ENCODE measurements at places on chromosomes 3 and 15.
A peak's percentile ranks its signal among the peaks of the same experiment; 100 is the strongest.

GRCh38 chr3:78368636-78369345 lies 1328.9 kb downstream of the ROBO2 start:
- DNase-seq = no peak

- DNase-seq = no peak
These were observed 45.4 kb downstream of the LIPC start for GRCh38 chr15:58477170-58477569.

DNA sequence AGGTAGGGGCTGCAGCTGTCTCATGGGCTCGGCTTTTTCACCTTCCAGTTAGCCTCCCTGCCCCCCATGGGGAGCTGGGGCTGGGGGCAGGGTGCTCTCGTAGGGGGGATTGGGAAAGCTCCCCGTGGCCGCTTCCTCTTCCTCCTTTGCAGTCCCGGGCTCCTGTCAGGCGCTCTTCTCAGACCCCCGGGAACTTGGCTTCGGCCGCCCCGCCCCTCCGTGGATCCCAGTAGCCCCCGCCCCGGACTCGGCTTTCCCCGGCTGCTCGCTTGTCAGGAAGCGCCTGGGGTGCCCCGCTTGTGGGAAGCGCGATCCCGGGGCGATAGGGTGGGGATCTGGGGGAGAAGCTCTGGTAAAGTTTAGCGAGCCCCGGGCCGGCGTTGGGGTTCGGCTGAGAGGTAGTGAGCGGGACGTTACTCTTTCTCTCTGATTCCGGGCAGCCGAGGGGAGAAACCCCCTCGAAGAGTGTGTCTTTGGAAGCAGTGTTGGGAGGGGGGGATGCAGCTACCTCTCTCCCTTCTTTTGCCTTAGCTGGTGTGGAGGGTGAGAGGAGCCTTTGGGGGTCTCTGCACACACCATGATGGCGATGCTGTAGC lies 611 bp downstream of the PIAS1 start:
- DNase-seq = peak; percentile 81

DNA sequence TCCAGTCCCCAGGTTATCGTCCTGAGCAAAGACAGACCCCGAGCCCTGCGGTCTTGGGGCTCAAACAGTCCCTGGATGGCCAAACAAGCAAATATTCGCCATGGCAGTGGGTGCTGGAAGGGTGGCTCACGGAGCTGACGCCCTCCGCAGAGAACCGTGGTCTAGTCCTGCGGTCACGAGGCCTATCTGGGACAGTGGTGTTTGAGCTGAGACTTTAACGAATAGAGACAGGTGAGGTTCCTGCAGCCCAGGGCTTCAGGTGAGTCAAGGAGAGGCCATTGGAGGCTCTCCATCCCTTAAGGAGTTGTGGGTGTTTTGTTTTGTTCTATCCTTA lies 399 bp upstream of the SUCLG2 start:
- DNase-seq = no peak

DNA sequence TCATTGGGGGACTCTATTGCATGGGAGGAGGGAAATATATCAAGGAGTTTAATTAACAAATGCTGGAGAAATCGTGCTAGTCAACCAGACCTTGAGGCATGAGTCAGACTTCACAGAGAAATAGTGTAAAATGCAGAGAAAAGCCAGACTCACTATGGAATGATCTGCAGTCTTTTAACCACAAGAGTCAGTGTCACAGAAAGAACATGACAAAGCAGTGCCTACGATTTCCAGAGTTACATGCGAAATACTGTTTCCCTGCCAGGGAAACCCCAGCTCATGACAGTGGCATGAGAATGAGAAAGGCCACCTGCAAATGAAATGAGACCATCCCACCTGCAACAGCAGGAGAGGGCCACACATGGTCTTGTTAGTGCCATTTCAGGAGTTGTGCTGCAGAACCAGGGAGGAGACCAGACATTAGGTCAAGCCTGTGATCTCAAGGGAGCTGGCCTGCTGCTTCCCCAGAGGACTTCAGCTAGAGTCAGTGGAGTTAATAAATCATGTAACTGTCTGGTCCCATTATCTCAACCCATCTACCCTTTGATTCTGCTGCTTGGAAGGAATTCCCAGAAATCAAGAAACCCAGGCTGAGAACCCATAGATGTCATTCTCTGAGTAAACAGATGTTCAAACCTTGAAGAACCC lies 79.0 kb downstream of the ERC2 start:
- DNase-seq = no peak

- no peak for DNase-seq
These were observed 313.9 kb downstream of the PTPRG start for GRCh38 chr3:61875046-61875844.

DNA sequence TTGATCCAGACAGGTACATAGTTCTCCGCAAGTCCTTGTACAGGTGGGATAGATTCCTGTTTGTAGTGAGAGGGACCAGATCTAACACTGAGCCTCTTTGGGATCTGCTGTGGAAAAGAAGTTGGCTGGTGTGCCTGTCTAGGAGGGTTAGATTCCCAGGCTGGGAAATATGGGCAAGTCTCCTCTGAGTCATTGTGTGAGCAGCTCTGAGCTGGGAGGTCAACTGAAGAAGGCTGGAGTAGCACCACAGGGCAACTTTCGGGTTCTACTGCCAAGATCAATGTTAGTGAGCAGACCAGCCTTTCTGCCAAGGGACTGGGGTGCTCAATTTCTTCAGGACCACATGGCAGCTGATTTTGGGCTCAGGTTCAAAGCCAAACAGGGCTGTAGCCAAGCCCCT lies 33.4 kb downstream of the CLDN1 start:
- DNase-seq = no peak

DNA sequence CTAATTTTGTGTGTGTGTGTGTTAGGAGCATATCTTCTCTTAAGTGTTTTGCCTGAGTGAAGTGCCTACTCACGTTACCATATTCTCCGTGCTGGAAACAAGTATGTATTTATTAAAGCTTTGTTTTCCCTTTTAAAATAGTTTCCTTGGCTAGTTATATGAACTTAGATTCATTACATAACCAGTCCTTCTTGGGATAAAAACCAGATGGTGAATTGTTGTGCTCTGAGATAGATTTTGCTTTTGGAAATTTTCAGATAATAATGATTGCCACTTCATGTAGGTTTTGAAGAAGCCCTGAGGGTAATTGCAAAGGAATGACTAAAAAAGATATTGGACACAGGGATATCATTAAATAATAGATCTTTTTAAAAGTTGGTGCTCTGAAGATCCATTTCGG lies 390.2 kb upstream of the SGO1 start:
- DNase-seq = no peak

DNA sequence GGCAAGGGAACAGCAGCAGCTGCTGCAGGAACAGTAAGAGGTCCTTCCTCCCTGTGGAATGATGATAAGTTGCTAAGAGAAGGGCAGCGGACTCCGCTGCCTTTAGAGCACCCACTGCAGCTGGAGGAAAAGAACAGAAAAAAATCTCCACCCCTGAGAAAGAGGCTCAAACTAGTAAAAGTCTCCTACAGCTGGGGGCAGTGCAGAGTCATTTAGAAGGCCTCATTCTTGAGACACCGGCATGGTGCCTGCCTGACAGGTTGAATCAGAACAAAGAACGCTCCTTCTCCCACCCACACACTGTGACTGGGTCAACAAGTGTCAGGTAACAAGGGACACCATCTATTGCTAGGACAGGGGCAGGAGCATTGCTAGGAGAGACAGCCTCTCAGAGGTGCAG lies 188.4 kb downstream of the ABHD5 start:
- no peak for DNase-seq

DNA sequence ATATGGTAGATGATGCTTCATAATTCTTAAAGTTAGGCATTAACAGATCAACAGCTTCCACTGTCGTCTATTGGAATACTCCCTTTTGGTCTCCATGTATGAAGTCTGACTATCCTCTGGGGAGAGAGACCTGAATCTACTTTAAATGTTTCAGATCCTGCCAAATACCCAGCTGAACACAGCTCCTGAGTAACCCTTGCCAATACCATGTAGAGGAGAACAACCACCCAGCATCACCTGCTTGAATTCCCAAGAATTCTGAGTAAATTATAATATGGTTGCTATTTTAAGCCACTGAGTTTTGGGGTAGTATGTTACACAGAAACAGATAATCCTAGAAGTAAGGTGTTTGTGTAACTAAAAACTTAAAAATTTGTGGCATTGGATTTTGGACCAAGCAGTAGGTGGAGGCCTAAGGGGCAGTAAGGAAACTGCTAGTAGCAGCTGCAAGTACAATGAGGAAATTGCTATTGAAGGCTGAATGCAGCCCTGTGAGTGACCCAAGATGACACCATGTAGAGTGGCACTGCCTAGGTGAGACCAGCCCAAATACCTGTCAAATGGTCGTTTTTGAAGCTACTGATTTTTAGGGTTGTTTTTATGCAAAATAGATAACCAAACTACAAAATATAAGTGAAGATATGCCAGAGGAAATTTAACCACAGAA lies 30.9 kb downstream of the NRG4 start:
- DNase-seq = no peak
